Activated effector memory CD4-positive, alpha-beta T cell treated with anti-CD3 and anti-CD28 coated beads, Interleukin-2, amount 50 U/mL, for 16 hours (primary cell): ENCODE measurements at places on chromosomes 11 and 22.

- DNase-seq = no peak
Observed at GRCh38 chr11:118921121-118921928, 4.4 kb downstream of the BCL9L start.

DNA sequence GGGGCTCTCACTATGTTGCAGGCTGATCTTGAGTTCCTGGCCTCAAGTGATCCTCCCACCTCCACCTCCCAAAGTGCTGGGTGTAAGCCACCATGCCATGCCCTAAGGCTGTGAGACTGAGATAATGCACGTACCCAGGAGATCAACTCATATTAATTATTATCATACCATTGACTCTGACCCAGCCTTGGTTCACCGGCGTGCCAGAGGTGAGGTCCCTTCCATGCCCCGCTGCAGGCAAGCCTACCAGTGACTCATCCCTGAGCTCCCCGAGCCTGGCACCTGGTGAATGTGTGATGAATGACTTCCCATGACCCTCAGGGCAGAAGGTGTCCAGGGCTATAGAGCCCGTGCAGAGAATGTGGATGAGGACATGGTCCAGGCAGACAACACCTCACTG, 12.1 kb downstream of the GAL3ST1 start:
- no peak for DNase-seq

DNA sequence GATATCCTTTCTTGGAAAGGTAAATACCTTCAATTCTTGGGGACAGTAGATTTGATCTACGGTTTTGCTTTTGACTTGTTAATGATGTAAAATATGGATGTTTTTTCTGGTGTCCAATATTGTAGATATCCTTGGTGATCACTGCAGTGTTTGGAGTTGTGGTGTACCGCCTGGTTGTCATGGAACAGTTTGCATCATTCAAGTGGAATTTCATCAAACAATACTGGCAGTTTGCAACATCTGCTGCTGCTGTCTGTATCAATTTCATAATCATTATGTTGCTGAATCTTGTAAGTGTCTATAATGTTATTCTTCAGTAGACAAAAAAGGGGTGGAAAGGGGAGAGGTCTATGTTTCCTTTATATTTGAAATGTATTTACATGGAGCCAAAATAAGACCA, 27.4 kb upstream of the MUC15 start:
- DNase-seq = no peak

DNA sequence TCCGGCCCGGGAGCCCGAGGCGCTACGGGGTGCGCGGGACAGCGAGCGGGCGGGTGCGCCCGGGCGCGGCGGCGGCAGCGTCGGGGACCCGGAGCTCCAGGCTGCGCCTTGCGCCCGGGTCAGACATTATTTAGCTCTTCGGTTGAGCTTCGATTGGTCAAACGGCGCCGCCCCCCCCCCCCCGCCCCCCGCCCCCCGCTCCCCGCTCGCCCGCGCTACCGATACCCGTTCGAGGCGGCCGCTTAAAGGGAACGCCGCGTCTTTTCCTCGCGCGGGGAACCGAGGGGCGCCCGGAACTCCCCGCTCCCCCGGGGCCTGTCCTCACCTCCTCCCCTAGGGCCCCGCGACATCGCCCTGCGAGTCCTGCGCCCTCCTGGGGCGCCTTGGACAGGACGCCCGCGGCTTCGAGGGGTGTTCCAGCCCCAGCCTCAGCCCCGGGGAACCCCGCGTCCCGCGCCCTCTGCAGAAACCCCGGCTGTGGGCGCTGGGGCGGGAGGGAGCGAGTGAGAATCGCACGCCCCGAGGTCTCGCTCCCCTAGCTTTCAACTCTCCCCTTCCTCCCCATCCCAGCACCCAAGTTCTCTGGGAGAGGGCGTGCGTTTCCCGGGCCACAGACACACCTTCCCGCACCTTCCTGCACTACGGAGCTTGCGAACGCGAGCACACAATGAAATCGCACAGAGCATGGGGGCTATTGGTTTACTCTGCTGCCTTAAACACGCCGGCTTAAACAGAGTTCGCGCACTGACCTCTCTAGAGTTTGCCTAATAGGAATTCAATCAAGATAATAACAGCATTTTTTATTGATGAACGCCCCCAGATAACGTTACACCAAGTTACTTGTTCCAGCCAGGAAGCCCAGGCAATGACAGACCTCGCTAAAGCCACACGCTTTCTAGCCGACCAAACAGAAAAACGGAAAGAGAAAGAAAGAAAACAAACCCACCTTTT, at the start of gene BDNF:
TSS of gene BDNF (minus strand) at position 105 of the 951 bp plus-strand sequence. CDS start 41,891 bp downstream, outside the sequence.
- no peak for DNase-seq

- no peak for DNase-seq
Observed at GRCh38 chr11:94218372-94218771, 86.0 kb upstream of the IZUMO1R start.

DNA sequence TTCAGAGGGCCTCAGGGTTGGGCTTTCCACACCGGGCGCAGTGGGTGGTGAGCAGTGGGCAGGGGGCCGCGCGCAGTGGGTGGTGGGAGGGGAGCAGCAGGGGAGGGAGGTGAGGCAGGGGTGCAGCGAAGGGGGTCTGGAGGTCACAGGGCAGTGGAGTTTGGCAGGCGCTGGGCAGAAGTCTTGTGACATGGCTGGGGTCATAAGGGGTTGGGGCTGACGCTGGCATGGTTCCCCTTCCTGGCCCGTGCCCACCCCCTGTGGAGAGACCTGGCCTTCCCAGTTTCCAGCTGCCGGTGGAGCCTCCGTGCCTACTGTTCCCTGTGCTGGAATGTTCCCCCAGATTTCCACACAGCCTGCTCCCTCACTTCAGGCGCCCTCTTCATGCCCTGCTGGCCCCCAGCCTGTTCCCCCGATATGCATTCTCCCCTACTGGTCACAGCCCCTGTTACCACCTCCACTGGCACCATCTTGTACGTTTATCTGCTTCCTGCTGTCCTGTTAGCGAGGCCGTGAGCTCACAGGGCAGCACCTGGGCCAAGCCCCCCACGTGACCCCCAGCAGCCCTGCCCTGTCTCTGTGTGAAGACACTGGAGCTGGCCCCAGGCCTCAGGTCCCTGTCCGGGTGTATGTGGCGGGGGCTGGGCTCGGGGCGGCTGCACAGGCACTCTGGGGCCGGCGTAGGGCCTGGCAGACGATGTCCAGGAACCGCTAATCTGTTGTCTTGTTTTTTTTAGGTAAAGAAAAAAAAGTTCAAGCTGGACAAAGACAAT, 111.6 kb downstream of the KCNQ1OT1 start:
- DNase-seq = peak; percentile 56

DNA sequence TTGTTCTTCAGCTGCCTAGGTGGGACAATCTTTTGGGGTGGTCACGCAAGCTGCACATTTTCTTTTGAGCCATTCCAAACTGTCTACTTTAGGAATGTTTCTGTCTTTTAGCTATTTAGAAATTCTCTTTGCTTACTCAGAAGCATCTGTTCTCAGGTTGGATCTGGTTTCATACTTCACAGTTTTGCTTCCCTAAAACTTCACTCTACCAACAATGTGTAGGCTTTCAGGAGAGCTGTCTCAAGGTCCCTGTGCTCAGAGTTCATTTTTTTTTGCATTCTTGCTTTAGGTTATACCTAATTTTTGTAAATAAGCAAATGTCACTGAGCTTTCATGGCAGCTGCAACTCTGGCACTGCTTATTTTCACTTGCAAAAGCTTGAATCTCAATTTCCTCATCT, 36.7 kb downstream of the CCDC90B start:
- no peak for DNase-seq

DNA sequence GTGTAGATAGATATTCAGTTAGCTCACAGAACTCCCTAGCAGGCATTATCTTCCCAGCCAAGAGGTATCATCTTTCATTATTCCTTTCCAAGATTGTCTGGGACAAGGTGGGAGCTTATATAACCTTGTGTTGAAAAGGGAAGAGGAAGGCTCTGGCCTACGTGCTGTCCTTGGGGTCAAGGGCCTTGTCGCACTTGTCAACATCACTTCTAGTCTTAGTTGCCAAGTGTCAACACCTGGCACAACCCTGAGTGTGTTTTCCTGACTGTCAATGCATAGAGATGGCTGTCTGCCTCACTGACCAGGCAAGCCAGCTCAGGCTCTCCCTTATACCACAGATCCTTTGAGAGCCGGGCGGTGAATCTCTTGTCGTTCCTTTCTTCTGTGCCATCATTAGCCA, 331.9 kb downstream of the CNTN5 start:
- no peak for DNase-seq

DNA sequence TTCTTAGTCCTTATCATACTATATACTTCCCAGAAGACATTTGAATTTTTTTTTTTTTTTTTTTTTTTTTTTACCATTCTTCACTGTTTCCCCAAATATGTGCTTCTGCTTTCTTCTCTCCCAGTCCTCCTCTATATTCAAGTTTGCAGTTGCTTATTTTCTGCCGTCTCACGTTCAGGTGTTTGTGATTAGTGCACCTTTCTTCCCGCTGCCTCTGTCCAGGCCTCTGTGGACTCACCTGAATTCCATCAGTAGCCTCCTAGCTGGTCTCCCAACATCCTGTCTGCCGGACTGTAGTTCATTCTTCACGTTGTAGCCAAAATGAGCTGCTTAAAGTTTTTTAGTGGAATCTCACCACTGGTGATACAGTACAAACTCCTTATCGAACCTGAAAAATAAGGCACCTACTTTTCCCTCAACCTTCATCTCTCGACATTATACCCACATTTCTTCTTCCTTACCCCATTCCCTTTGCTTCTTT, 795 bp upstream of the MSANTD4 start:
- DNase-seq = no peak

DNA sequence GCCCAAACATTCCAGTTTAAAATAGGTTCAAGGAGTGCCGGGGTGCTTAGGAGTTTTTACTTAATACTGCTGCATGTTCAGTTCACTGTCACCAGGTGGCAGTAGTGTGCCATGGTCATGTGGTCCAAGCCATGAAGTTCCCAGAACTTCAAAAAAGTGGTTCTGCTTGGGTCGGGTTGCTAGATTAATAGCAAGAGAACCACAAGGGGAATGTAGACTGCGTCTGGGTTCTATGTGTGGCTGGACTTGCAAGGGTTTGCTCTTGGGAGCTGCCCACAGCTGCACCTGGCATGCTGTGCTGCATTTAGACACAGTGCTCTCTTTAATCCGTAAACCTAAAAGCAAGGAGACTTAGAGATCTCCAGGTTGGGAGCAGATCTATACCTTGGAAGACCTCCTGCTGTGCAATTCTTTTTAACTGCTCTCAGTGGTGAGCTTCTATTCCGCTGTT, 6.5 kb upstream of the SPON1 start:
- DNase-seq = peak; percentile 78

DNA sequence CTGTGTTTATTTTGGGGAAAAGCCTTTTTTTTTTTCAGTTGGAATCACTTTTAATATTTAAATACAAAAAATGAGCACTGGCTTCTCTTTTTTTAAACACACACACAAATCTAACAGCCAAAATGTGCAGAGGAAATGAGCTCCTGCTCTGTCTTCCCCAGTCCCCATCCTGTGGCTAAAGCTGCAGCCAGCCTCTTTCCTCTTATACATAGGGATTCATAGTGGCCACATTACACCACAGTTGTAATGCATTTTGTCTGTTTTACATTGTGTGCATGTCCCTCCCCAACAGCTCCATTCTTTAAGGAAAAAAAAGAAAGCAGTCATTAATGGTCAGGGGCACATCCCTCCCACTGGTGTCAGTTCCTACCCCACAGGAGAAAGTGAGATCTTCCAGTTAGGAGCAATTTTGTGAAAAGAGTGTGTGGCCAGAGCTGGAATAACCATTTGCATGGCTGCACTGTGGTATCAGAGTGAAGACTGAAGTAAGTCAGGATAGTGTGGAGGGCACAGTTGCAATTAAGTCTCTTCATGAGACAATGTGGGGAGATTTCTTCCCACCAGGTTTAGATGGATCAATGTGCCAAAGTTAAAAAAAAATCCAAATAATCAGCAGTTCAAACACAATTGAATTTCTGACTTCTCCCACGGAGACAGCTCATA, 220.6 kb downstream of the TMEM135 start:
- no peak for DNase-seq

DNA sequence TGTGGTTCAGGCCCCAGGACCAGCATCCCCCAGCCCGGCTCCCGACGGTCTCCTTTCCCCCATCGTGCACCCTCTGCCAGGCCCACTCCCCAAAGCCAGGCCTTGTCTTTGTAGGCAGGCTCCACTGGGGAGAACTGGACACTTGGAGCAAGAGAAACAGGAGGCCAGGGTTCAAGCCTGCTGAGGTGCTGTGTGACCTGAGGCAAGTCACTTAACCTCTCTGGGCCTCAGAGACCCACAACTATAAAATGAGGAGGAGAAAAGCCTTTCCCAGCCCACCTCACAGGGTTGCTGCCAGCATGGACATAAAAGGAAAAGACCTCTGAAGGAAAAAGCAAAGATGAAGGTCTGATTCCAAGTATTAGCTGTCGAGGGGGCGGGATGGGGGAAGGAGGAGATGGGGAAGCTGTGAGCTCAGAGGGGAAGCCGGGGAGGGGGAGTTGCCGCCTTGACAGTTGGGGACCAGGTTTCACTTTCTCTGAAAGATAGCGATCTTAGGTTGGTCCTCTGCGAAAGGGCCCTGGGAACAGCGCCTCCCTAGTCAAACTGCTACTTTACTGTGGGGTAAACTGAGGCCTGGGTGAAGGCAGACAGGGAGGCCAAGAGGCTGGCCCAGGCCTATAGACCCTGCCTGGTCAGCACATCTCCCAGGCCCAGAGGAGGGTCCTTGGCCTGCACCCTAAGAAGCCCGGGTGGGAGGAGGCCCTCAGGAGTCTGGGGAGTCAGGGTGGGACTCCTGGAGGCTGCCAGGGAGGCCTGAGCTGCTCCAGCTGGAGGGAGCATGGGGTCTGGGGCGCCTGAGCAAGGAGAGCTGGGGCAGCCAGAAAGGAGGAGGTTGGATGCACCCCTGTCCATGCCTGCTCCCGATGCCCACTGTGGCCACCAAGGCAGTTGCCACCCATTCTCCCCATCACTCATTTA, 991 bp upstream of the OSM start:
- DNase-seq = peak; percentile 80

DNA sequence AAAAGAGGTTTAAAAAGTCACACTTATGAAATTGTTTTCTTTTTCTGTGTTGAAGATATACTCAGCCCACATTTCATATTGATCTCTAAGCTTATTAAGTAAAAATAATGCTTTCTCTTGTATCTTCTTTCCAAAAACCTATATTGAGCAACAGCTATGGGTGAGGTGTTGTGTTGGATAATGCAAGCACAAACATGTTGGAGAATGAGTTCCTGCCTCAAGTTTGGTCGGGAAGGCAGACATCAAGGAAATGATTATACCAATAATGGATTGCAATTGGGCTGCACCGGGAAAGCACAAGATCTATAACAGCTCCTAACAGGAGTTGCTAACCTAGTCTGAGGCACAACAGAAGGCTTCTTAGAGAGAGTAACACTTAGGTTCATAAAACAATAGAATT, 308.9 kb upstream of the MPPED2 start:
- DNase-seq = no peak
